Stimulated activated CD8-positive, alpha-beta memory T cell treated with anti-CD3 and anti-CD28 coated beads, Interleukin-4, amount 100 ng/mL, for 1 hour (primary cell): ENCODE measurements at places on chromosomes 6 and 20.

GRCh38 chr6:139030228-139030963 lies 1.9 kb downstream of the ABRACL start:
- no peak for DNase-seq

DNA sequence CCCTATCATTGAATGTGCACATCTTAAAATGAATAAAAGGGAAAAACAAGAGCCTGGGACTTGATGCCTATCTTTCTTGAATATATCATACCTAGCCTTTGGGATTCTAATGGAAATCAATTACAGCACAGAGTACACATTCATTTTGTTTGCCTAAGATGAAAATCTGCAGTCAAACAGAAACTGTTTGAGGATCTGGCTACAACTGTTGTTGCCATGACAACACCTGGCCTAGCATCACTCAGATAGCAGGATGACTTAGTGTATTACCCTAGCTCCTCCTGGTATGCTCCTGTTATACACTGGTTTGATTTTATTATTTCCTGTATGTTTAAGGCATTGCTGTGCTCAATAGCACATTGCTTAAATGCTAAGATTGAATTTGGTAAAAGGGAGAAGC lies 71.5 kb upstream of the LAMP5 start:
- DNase-seq = no peak

- DNase-seq = no peak
Observed at GRCh38 chr6:108546079-108547049, 14.4 kb upstream of the FOXO3 start.

GRCh38 chr6:155561257-155561965 lies 105.8 kb upstream of the NOX3 start:
- no peak for DNase-seq
